ENCODE measurements at places on chromosomes 7 and 10. TPM values are rescaled to one million over a fixed set of nuclear protein-coding genes. Genes with fewer than 3 reads are reported as not detected.

DNA sequence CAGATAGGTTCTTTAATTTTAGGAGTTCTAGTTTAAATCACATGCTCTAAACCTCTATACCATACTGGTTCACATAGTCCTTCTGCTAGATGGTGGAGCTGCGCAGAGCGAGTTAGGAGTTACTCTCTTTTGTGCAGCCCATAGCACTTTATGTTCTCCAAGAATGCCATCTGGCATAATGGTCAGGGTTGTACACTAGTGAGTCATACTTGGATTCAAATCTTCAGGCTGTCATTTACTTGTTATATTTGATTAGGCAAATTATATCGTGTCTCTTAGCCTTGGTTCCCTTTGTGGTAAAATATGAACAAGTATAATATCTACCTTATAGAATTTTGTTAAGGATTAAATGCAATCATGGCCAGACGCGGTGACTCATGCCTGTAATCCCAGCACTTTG, 1078.3 kb downstream of the NRG3 start:
- no peaks in the 10 kb centered on the region for H3K27me3 ChIP-seq
- H3K4me3 ChIP-seq, result no peak overlapping the region

DNA sequence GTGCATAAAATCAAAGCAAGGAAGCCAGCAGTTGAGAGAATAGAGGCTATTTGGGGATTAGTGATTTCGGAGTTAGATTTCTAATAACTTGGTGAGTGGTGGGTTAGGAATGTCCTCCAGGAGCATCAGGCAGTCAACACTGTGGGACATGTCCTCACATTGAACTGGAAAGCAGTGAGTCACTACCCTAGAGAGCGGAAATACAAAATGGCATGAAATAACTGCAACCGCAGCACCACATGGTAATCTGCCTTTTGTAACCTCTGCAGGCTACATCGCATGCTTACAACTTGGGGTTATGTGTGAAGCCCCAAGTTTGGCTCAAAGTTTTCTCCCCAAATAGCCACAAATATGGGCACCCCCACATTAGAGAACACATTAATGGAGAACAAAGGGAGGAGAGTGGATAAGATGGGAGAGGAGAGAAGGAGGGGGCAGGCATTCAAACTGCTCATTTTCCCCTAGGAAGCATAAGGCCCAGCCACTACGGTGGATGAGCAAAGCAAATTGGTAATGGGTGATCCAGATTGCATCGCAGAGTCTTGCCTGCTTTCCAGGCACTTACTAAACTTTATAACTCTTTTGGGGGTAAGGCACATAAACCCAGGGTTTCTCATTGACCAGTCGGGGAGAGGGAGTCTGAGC, 22.0 kb upstream of the SLF2 start:
- no peak overlapping the region for H3K4me3 ChIP-seq
- H3K27ac ChIP-seq, result no peak overlapping the region
- H3K36me3 ChIP-seq, result no peaks in the 10 kb centered on the region

The PODXL gene
- polyA plus RNA-seq, result 0.73 TPM

GRCh38 chr7:48643431-48644013, 280.8 kb upstream of the CDC14C start:
- H3K4me3 ChIP-seq, result no peak overlapping the region
- H3K27me3 ChIP-seq, result no peaks in the 10 kb centered on the region
- no peak for DNase-seq
- no peaks in the 10 kb centered on the region for H3K36me3 ChIP-seq

GRCh38 chr10:13338390-13339110, 9.5 kb downstream of the SEPHS1 start:
- DNase-seq, result no peak
- H3K4me3 ChIP-seq, result no peak overlapping the region
- H3K27me3 ChIP-seq, result no peaks in the 10 kb centered on the region
- H3K36me3 ChIP-seq, result peaks cover 61% of the 10 kb centered on the region
- no peaks in the 10 kb centered on the region for H3K4me1 ChIP-seq

The WIPF3 gene
- 1.0 TPM for polyA plus RNA-seq

- DNase-seq, result no peak
- no peaks in the 10 kb centered on the region for H3K36me3 ChIP-seq
- H3K27ac ChIP-seq, result no peak overlapping the region
- no peaks in the 10 kb centered on the region for H3K27me3 ChIP-seq
- no peaks in the 10 kb centered on the region for H3K4me1 ChIP-seq
Measured at GRCh38 chr7:88540012-88540411, 219.5 kb upstream of the ZNF804B start.

GRCh38 chr7:22447008-22447407, 53.0 kb downstream of the STEAP1B start:
- no peak overlapping the region for H3K4me3 ChIP-seq
- H3K4me1 ChIP-seq, result peaks cover 21% of the 10 kb centered on the region
- no peaks in the 10 kb centered on the region for H3K36me3 ChIP-seq
- no peak overlapping the region for H3K27ac ChIP-seq

The CALHM1 gene
- polyA plus RNA-seq, result not detected

The PRXL2A gene
- polyA plus RNA-seq, result 0.78 TPM

The VIPR2 gene
- polyA plus RNA-seq, result not detected

The AGMO gene
- 0.85 TPM for polyA plus RNA-seq

DNA sequence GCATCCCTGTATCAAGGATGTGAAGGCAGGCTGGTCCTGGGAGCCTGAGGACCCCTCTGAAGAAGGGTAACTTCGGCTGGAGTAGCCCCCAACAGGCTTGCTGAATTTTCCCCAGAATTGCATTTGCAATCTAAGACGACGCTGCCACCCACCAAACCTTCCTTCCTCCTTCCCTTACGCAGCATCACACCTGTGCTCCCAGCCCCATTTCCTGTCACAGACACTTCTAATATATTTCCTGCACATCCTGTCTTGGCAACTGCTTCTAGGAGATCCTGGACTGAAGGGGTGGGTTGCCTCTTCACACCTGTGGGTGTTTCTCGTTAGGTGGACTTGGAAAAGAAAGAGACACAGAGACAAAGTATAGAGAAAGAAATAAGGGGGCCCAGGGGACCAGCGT, 9.4 kb upstream of the PGAM1 start:
- H3K27me3 ChIP-seq, result no peaks in the 10 kb centered on the region
- DNase-seq, result no peak
- H3K27ac ChIP-seq, result no peak overlapping the region
- H3K4me1 ChIP-seq, result peaks cover 26% of the 10 kb centered on the region
- H3K4me3 ChIP-seq, result no peak overlapping the region

The GPAM gene
- polyA plus RNA-seq, result 3.9 TPM

- no peak for DNase-seq
- no peaks in the 10 kb centered on the region for H3K36me3 ChIP-seq
- H3K4me3 ChIP-seq, result no peak overlapping the region
- H3K27me3 ChIP-seq, result no peaks in the 10 kb centered on the region
- peaks cover 30% of the 10 kb centered on the region for H3K4me1 ChIP-seq
Measured at GRCh38 chr10:47331491-47331890, 9.2 kb downstream of the GDF2 start.

DNA sequence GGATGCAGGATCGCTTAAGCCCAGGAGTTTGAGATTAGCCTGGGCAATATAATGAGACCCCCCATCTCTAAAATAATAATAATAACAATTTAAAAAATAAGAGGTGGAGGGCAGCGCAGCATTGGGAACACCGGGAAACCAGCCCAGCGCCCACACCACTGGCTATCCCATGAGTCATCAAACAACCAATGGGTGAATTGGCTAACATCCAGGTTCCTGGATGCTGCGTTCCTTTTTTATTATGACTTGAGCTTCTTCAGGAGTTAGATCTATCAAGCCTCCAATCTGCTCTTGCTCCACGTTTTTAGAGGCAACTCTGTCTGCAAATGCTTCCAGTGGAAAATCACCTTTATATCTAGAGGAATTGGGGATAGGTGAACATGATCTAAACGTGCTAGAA, 10.0 kb upstream of the LRRC4 start:
- H3K36me3 ChIP-seq, result peaks cover 19% of the 10 kb centered on the region
- H3K4me3 ChIP-seq, result no peak overlapping the region
- no peaks in the 10 kb centered on the region for H3K27me3 ChIP-seq
- DNase-seq, result no peak

- peaks cover 21% of the 10 kb centered on the region for H3K27me3 ChIP-seq
- no peak for DNase-seq
- H3K27ac ChIP-seq, result no peak overlapping the region
Measured at GRCh38 chr7:132677918-132678317, 101.6 kb upstream of the PLXNA4 start.

- no peak overlapping the region for H3K27ac ChIP-seq
- no peaks in the 10 kb centered on the region for H3K27me3 ChIP-seq
- no peaks in the 10 kb centered on the region for H3K36me3 ChIP-seq
- no peak for DNase-seq
Measured at GRCh38 chr10:33483124-33483815, 148.8 kb upstream of the NRP1 start.

The IGF2BP3 gene
- 55.8 TPM for polyA plus RNA-seq

- H3K27ac ChIP-seq, result no peak overlapping the region
- H3K36me3 ChIP-seq, result no peaks in the 10 kb centered on the region
- H3K4me3 ChIP-seq, result no peak overlapping the region
- no peaks in the 10 kb centered on the region for H3K4me1 ChIP-seq
Measured at GRCh38 chr7:51038573-51038972, 255.9 kb upstream of the GRB10 start.

The ZDHHC16 gene
- polyA plus RNA-seq, result 22.9 TPM

- no peak overlapping the region for H3K27ac ChIP-seq
- no peak for DNase-seq
- H3K4me3 ChIP-seq, result no peak overlapping the region
- H3K27me3 ChIP-seq, result no peaks in the 10 kb centered on the region
- H3K36me3 ChIP-seq, result peaks cover 19% of the 10 kb centered on the region
- no peaks in the 10 kb centered on the region for H3K4me1 ChIP-seq
Measured at GRCh38 chr7:102024005-102024768, 206.8 kb downstream of the CUX1 start.

The CFAP46 gene
- polyA plus RNA-seq, result not detected

The WDFY4 gene
- not detected for polyA plus RNA-seq

DNA sequence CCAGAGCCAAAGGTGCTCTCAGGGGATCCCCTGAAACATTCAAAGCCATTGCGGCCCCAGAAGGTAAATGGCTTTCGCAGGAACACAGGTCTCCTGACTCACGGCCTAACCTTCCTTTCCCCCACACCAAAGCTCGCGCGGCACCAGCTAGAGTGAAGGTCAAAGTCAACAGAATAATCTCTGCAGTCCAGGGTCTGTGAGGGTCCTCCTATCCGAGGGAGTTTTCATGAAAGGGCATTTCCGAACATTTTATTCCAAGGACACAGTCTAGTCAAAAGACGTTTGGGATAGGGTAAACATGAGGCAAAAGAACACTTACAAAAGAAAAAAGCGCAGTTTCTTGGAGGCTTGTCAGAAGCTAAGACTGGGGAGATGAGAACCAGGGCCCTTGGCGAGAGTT, 559 bp upstream of the STEAP2 start:
- no peak overlapping the region for H3K4me3 ChIP-seq
- DNase-seq, result no peak
- no peaks in the 10 kb centered on the region for H3K4me1 ChIP-seq
- H3K36me3 ChIP-seq, result no peaks in the 10 kb centered on the region
- H3K27ac ChIP-seq, result no peak overlapping the region

- no peak overlapping the region for H3K4me3 ChIP-seq
- H3K27ac ChIP-seq, result no peak overlapping the region
- H3K27me3 ChIP-seq, result peaks cover 34% of the 10 kb centered on the region
- DNase-seq, result no peak
- no peaks in the 10 kb centered on the region for H3K36me3 ChIP-seq
- H3K4me1 ChIP-seq, result no peaks in the 10 kb centered on the region
Measured at GRCh38 chr10:77563638-77564270, 73.9 kb downstream of the KCNMA1 start.

DNA sequence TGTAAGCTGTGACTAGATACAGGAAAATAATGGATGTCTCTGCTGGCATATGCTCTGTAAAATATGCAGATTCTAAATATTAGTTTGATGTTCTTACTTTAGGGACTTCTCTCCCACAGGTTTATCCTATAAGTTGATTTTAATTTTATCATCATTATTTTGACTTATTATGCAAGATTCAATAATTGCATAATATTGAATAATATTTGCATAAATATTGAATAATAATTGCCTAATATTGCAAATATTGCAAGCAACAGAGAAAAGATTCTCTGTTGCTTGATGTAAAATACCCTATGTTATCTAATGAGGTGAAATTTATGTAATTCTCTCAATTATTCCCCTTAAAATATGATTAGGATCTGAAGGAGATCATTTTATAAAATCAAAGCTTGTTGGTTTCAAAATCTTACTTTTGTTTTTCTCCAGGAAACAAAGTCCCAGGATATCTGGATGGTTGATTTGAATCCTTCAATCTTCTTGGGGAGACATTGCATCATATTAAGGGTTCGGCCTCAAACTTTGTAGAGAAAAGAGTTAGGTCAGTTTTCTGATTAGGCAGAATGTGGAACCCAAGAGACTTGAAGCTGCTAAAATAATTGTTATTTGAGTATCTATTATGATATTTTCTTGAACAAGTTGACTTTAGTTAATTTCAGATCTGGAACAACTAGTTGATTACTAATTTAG, 92.8 kb upstream of the MTPN start:
- no peak overlapping the region for H3K27ac ChIP-seq
- no peaks in the 10 kb centered on the region for H3K36me3 ChIP-seq
- no peaks in the 10 kb centered on the region for H3K27me3 ChIP-seq
- DNase-seq, result no peak
- peaks cover 23% of the 10 kb centered on the region for H3K4me1 ChIP-seq

DNA sequence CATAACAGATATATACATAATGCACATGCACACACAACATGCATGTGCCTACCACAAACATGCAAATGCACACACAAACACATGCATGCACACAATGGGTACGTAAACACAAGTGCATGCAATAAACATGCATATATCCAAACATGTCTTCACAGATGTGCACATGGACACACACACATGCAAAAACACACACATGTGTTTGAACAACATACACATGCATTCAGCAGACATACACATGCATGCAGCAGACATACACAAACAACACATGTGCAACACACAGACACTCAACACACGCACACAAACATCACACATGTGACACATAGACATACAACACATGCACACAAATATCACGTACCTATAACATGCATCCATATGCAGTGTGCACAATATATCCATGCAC, 74.2 kb downstream of the KLF6 start:
- peaks cover 10% of the 10 kb centered on the region for H3K4me1 ChIP-seq
- H3K36me3 ChIP-seq, result no peaks in the 10 kb centered on the region
- no peak for DNase-seq
- no peak overlapping the region for H3K4me3 ChIP-seq
- H3K27me3 ChIP-seq, result no peaks in the 10 kb centered on the region

Measured in K562 (cell line).